ENCODE measurements at places on chromosomes 16 and 17.

- no peak for DNase-seq
These were observed 56.7 kb downstream of the TBX4 start for GRCh38 chr17:61508912-61509311.

GRCh38 chr17:77359236-77359635 lies 218.5 kb downstream of the SEC14L1 start:
- DNase-seq, result no peak

DNA sequence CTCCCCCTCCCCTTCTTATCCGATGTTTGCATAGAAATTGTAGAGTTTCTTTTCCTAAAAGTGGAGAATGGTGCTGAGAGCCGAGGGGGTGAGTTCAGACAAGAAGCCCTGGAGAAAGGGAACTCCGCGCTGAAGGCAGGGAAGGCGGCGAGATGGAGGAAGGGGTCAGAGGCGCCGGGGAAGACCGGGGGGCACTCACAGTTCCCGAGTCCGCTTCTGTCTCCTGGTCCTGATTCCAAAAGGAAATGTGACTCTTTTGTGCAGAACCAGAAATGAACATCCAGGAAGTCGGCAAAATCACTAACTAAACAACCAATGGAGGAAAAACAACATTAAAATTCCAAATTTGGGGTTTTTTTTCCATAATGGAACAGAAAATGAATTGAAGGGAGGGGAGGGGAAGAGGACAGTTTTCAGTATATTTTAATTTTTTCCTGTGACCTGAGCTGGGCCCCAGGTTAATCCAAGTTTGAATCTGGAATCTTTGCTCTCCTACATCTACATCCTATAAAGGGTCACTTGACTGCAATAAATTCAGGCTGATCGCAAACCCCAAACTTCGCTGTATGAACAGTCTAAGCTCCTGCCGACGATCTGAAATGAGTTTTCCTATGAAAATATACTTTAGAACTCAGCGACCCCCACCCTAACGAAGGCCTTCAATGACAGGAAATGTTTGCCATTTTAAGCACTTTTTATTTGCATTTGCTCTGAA lies 252.3 kb downstream of the C16orf95 start:
- DNase-seq, result peak; percentile 61

GRCh38 chr17:60577147-60577915 lies 22.7 kb upstream of the PPM1D start:
- DNase-seq, result no peak

DNA sequence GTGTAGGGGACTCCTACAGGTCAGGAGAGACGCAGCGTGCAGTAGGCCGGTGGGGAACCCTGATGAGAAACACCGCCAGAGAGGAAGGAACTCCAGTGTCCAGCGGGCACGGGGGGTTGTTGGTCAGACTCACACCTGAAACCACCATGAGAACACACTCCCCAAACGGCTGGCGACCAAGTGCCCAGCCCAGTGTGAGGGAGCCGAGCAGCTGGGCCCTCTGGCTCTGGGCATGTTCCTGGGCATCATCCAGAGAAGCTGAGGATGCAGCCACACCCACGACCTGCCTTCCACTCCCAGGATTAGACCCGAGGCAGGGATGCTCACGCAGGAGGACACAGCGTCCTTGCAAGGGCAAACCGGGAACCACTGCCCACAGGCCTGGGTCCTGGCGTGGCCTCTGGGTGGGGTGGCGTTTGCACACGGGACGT lies 108.3 kb upstream of the ZNF750 start:
- DNase-seq, result no peak

DNA sequence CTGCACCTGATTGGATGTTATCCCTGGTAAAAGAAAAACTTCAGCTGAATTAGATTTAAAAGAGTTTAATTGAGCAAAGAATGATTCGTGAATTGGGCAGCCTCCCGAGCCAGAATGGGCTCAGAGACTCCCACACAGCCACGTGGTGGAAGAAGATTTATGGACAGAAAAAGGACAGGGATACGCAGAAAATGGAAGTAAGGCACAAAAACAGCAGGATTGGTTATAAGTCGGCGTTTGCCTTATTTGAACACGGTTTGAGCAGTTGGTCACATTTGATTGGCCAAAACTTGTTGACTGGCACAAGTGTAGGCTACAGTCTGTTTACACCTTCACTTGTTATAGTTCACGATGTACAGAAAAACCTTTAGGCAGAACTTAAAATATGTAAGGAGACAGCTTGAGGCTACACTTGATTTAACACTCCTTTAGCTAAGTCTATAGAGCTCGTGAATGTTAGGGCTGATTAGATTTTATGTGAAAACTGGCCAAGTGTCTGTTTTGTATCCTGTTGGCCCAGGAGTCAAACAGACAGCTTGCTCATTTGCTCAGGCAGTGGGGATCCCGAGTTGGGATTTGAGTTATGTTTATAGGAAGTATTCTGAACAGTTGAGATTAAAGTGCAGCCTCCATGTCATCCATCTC lies 119.5 kb upstream of the SHISA6 start:
- DNase-seq, result peak; percentile 14

- no peak for DNase-seq
These were observed 22.1 kb upstream of the NAT9 start for GRCh38 chr17:74798239-74798707.

DNA sequence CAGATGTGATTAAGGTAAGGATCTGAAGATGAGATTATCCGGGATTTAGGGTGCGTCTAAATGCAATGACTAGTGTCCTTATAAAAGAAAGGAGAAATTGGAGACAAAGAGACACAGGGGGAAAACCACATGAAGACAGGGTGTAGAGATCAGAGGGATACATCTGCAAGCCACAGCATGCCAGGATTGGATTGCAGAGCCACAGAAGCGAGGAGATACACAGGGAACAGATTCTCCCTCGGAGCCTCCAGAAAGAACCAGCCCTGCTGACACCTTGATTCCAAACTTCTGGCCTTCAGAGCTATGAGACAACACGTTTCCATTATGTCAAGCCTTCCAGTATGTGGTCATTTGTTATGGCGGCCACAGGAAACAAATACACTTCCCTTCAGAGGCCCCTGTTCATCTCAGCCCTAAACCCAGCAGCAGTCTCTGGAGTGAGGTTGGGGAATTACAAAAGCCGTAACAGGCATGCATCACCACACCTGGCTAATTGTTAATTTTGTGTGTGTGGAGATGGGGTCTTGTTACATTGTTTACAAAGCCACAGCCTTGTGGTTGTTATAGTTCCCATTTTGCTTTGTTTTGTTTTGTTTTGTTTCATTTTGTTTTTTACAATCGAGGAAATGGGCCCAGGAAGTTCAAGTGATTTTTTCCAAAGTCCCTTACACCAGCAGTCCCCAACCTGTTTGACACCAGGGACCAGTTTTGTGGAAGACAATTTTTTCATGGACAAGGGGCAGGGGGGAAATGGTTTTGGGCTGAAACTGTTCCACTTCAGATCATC lies 51.6 kb upstream of the LYRM9 start:
- DNase-seq, result no peak

- DNase-seq, result no peak
These were observed 611 bp downstream of the SMARCE1 start for GRCh38 chr17:40646791-40647623.

DNA sequence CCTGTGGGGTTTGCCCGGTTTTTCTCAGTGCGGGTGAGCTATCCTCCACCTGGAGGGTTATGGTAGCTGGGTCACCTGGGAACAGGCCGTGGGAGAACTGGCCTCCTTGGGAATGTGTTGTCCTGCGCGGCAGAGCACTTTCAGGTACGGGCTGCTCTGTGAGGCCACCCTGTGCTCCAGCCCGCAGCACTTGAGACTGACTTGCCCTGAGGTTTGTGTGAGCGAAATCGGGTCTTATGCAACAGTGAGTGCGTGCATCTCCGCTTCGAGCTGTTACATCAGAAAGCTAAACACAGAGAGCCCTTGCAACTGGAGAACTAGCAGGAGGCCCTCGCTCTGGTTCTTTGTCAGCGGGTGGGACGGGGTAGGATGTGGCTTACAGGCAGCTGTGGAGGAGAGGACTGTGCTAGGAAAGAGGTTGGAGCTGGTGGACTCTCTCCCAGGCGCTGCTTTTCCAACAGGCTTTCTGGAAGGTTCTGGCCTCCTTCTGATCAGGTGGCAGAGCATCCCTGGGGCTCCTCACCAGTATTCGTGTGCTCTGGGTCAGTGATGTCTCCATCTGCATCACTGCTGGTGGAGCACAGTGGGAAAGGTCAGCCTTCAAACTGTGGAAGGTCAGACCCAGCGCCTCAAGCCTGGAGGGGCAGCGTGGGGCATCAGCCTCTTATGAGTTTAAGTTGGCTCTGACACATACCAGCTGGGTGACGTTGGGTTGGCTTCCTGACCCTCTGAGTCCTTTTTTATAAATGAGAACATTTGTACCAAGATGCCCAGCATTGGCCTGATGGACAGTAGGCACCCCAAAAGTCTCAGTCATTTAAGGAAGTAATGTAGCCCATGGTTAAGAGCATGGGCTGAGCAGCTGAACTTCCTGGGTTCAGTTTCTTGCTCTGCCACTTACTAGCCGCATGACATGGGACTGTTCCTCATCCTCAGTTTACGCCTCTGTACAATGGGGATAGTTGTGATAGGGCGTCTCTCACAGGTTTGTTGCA lies 76.3 kb downstream of the KSR1 start:
- no peak for DNase-seq

DNA sequence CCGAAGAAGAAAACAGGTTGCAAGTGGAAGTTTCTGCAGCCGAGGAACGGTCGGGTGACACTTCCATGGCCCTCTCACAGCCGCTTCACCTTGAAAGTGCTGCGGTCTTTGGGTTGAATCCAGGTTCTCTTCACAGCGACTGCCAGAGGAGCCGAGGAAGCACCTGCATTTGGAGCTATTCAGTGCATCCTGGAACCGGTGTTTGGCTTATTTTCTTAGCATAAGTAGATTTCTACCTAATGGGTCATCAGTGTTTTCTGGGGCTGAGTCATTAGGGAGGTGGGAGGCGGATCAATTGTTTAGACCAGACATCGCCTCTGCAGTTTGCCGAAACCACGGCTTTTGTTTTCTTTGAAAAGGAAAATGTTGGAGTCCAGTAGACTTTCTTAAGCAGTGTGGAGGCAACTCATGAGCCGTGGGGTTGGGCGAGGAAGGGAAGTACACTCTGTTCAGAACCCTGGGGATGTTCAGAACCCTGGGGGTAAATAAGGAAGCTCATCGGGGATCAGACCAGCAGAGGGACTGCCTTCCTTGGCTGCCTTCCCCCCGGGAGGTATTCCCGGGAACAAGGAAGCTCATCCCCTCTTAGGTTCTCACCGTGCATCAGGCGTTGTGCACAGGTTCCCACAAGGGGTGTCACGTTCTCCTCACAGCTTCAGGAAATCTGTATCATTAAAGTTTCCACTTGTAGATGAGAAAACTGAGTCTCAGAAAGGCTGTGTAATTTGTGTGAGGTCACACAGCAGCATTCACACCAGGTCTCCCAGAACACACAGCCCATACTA lies 361.5 kb downstream of the SNX29 start:
- DNase-seq, result no peak

- peak; percentile 34 for DNase-seq
These were observed 254.6 kb downstream of the MRTFB start for GRCh38 chr16:14325502-14326401.

- peak; percentile 75 for DNase-seq
These were observed 1.2 kb upstream of the CBX4 start for GRCh38 chr17:79840269-79840988.

DNA sequence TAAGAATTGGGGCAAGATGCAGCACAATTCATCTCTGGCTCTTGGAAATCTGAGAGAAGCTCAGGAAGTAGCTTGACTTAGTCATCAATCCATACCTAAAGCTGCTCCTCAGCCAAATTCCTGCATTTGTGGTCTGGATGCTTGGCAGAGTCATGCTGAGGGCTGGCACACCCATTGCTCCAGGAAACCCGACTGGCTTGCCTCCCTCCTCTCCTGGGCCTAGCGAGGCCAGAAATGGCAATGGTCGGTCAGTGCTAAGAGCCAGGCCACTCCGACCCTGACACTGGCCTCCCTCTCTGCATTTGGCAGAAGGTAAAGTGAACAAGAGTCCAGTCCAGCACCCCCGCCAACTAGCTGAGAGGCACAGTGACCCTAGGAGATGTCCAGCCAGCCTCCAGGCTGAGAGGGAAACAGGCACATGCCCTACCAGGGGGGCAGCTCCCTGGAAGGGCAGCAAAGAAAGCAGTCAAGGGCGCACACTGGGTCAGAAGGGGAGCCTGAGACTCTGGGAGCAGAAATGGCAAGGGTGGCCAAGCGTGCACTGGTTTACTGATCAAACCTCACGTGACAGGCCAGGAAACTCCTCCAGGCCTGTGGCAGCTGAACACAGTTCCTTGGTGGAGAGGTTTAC lies 10.0 kb downstream of the POLDIP2 start:
- no peak for DNase-seq

DNA sequence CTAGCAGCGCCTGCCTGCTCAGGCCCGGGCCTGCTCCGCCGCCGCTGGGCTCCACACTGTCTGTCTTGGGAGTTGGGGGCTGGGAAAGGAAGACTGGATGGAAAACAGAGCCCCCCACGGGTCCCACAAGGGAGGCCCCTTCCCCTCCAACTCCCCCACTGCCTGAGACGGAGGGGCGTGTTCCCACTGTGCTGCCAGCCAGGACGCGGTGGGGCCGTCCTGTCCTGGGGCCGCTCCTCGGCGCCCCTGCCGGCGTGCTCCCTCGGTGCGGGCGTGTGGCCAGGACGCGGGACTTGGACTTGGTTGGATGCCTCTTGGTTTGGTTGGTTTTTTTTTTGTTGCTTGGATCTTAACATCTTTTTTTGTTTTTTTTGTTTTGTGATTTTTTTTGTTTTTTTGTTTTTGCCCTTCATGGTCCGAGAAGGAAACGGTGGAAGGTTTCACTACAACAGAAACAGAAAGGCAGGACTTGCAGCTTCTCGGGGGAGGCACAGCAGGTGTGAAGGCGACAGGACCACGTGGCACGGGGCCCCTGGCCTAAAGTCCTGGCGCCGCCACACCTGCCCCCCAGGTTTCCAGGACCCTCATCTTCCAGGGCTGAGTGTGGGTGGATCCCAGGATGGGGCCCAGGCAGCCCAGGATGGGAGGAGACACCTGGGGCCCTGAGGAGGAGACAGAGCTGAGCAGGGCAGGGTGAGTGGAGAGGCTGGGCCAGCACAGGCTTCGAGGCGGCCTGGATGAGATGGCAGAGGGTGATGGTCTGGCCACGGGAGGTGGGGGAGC lies 16.0 kb downstream of the ENGASE start:
- peak; percentile 59 for DNase-seq

- no peak for DNase-seq
These were observed 3.9 kb upstream of the JPH3 start for GRCh38 chr16:87598431-87598830.

GRCh38 chr17:76687298-76688164 lies 23.2 kb downstream of the MXRA7 start:
- DNase-seq, result no peak

- peak; percentile 78 for DNase-seq
These were observed 4.7 kb upstream of the GPRC5C start for GRCh38 chr17:74427048-74427762.

DNA sequence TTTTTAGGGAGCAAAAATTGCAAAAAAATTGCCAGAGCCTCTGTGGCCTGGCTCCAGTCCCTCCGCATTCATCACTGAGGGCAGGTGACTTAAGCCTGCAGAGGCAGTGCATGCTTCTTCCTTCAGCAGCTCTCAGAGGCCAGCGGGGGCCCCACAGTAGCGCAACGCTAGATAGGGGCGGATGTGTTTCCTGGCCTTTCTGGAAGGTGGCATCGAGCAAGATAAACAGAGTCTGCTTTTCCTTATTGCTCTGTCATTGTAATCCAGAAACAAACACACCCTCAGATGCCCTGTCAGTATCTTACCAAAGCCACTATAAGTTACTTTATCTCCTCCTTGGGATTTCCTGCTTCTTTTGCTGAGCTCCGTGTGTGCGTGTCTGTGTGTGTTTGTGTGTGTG lies 75.5 kb upstream of the IRX6 start:
- DNase-seq, result no peak

- DNase-seq, result no peak
These were observed 525 bp downstream of the CD2BP2 start for GRCh38 chr16:30354423-30355143.

Measured in right kidney (tissue), 9 donors.